Stimulated activated naive CD8-positive, alpha-beta T cell treated with anti-CD3 and anti-CD28 coated beads, Interleukin-15, amount 100 ng/mL, for 72 hours (primary cell): ENCODE measurements at places on chromosomes 7 and 10.

DNA sequence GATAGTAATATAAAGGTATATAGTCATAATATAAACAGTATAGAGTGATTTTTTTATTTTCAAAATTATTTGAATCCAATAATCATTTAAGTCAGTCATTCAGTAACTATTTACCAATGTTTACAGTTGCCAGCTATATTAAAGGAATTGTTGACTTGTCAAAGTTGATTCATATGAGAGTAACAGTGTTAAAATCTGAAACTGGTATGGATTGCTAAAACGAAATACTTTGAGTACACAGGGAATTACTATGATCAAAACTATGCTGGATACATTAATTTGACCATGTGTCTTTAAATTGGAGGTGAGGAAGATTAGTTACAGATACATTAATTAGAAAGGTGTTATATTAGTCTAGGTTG lies 282.6 kb downstream of the ADK start:
- no peak for DNase-seq

- no peak for DNase-seq
These were observed 23.6 kb downstream of the FAM3C start for GRCh38 chr7:121372376-121373010.

DNA sequence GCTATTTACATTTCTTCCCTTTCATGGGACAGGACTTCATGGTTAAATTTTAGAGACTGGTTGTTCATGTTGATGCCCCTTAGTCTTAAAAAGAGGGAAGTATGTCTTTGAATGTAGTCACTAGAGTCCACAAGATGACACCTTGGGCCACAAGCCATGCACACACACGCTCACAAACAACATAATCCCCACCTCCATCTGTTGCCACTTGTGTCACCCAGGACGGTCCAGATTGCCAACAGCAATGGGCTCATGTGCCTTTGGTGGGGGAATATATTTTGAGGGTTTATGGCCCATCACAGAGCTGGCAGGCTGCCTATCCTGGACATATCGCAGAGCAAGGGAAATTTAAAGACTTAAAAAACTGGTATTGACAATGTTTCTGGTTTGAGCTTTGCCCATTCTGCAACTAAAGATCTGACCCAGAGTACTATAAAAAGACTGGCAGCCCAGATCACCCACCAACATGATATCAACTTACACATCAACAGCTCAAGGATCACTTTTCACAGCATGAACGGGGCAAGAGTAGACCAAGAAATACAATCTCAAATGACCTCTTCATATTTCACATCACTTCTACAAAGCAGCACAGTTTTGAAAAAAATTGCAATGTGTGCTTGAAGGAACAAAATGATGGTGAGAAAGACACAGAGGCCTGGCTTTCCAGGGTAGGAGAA lies 50.5 kb downstream of the STRA8 start:
- DNase-seq: no peak

GRCh38 chr7:28132959-28133870 lies 47.4 kb downstream of the JAZF1 start:
- DNase-seq: no peak

GRCh38 chr10:100670368-100670767 lies 75.0 kb upstream of the PAX2 start:
- no peak for DNase-seq

DNA sequence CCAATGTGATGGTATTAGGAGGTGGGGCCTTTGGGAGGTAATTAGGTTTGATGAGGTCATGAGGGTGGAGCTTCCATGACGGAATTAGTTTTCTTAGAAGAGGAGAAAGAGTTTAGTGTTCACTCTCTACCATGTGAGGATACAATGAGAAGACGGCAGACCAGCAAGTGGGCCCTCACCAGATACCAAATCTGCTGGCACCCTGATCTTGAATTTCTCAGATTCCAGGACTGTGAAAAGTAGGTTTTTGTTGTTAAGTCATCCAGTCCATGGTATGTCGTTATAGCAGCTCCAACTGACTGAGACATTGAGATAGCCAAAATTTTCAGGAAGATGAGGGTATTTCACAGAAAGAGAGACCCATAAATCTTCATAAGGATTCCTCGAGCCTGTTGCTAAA lies 3.6 kb upstream of the TMEM196 start:
- no peak for DNase-seq
